Putamen (tissue), 1 donor: ENCODE measurements at places on chromosomes 3 and 15.

DNA sequence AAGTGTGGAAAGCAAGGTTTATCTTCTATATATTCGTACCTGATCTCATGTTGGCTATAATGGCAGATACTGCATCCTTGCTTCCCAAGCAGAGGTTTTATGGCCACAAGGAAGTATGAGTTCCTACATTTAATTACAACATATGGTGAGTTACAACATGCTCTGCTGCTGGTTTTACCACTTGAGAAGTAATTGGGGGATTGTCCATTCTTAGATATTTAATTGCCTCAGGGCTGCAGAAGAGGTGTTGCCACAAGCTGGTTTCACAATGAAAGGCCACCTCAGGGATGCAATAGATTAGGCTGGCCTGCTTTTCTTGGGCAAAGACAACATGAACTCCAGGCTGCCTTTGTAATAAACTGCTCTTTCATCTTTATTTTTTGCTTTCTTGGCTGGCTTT lies 48.6 kb downstream of the RAP2B start:
- no peak for DNase-seq

GRCh38 chr3:5274091-5274490 lies 86.6 kb downstream of the EDEM1 start:
- no peak for DNase-seq

DNA sequence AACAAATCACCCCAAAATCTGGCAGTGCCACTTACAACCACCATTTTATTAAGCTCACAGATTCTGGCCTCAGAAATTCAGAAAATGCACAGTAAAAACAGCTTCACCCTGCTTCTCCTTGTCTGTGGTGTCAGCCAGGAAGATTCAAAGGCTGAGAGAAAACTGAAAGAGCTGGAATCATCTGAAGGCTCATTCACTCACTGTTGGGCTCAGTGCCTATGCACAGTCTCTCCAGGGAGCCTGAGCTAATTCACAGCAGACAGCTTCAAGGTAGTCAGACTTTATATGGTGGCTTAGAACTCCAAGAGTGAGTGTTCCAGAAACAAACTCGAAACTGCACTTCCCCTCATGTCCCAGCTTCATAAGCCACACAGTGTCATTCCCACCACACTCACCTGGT lies 16.5 kb upstream of the PLOD2 start:
- DNase-seq = no peak

DNA sequence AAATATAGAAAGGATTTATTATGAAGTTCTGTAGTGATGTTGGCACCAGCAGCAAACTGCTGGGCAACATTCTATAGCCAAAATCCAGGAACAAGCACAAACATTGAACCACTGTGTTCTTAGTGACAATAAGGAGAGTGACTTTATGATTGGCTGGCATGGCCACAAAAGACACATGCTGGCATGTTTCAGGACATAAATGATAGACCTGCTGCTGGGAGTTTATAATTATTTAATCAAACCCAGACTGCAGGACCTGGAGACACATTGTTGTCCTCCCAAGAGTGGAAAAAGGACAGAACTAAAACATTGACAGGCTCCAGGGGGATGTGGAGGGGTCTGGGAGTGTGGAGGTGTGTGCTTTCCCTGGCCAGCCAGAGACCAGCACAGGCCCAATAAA lies 255.3 kb upstream of the LRTM1 start:
- DNase-seq = no peak

GRCh38 chr3:139460076-139460475 lies 16.2 kb downstream of the RBP2 start:
- DNase-seq = no peak

GRCh38 chr3:44932986-44933944 lies 42.7 kb downstream of the ZDHHC3 start:
- DNase-seq = no peak

DNA sequence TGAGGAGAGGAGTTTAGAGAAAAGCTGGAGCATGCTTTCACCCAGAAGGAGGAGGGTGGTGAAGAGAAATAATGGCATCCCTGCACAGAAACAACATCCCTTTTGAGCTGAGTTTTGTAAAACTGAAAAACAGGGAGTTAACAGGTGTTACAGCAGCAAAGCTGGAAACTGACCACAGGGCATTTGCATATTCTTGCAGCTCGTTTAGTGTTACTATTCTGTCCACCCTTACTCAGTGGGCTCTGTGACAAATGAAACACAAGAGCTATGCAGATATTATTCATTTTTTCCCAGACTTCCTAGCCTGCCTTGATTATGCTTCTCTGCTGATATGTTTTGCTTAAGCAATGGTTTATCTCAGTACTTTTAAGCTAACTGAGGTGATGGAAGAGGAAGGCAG lies 272.0 kb downstream of the NEK10 start:
- no peak for DNase-seq

- DNase-seq = no peak
Observed at GRCh38 chr15:50248994-50249582, 16.4 kb downstream of the HDC start.

DNA sequence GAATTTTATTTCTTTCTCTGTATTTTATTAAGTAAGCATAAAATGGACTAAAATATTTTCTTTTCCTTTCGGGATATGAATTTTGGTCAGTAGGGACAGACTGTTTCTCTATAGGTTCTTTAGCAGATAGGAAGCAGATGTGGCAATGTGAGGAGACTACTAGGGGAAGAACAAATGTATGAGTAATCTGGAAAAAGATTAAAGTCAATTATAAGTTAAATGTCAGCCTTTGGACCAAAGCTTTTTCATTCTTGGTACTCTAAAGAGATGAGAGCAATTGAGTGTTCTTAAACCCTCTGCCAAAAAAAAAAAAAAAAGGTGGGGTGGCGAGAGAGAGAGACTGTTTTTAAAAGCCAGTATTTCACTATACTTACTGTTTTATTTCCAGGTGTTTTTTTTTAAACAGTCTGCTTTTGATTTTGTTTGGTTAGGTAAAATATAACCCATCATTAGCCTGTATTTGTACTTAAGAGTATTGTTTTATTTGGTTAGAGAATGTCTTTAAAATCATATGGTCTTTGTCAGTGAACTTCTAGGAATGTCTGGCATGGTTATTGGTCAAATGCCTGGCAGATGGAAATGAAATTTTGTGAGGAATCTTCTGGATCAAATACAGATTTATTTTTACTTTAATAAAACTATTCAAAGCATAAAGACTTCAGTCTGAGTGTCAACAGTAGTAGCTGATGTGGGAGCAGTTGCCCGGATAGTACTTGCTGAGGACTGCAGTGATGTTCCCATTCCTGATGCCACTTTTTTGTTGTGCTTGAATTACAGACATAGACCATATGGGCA lies 63.8 kb downstream of the LRRC49 start:
- DNase-seq = no peak

GRCh38 chr3:123841476-123842238 lies 42.5 kb downstream of the MYLK start:
- no peak for DNase-seq

- DNase-seq = no peak
Observed at GRCh38 chr3:10193692-10194327, 29.1 kb downstream of the IRAK2 start.

GRCh38 chr3:197957790-197958133 lies 2.3 kb upstream of the LMLN start:
- DNase-seq = no peak

DNA sequence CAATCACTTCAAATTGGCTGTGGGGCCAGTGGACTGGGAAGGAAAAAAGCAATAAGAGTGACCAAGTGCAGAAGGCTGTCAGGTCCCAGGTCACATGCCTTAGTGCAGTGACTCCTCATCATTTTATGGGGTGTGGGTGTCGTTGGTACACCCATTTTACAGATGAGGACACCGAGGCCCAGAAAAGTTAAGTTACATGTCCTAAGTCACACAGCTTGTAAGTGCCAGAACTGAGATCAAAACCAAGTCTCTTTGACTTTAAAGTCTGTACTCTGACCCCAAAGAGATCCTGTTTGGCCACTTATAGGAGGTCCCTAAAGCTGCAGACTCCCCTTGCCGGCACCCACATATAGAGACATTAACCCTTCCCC lies 63.0 kb upstream of the POLG start:
- no peak for DNase-seq

GRCh38 chr15:33654860-33655259 lies 313.4 kb upstream of the CHRM5 start:
- no peak for DNase-seq
